Purkinje cell (primary cell): ENCODE measurements at places on chromosomes 2 and 18. TPM values are rescaled to one million over a fixed set of nuclear protein-coding genes. Genes with fewer than 3 reads are reported as not detected.

Gene ANKRD29
- 27.0 and 30.2 TPM in 2 replicates for polyA plus RNA-seq

Gene GKN1
- polyA plus RNA-seq = 2.8 and 5.7 TPM in 2 replicates

Gene ANKRD36C
- polyA plus RNA-seq = 16.7 and 20.4 TPM in 2 replicates

Gene TMEM198
- polyA plus RNA-seq = 0.97 and 0.99 TPM in 2 replicates

Gene TRAK2
- 5.6 and 12.1 TPM in 2 replicates for polyA plus RNA-seq

Gene NEDD4L
- 3.6 and 14.0 TPM in 2 replicates for polyA plus RNA-seq

Gene CAVIN2
- 0.55 TPM in 1 of 2 replicates, not detected in the other for polyA plus RNA-seq

Gene STAT1
- 18.4 and 19.8 TPM in 2 replicates for polyA plus RNA-seq

Gene C2orf74
- polyA plus RNA-seq = 296 and 302 TPM in 2 replicates

Gene NEU4
- polyA plus RNA-seq = not detected in 2 replicates

Gene NFATC1
- polyA plus RNA-seq = 0.17 and 0.91 TPM in 2 replicates

Gene RAB6C
- polyA plus RNA-seq = 2.8 TPM in 1 of 2 replicates, not detected in the other

Gene GKN2
- not detected in 2 replicates for polyA plus RNA-seq

Gene NPAS2
- polyA plus RNA-seq = 1.7 and 2.5 TPM in 2 replicates

Gene NDC80
- 0.39 TPM in 1 of 2 replicates, not detected in the other for polyA plus RNA-seq

Gene XDH
- not detected in 2 replicates for polyA plus RNA-seq

Gene RGPD3
- 0.49 TPM in 1 of 2 replicates, not detected in the other for polyA plus RNA-seq

Gene OBSL1
- 11.5 and 14.0 TPM in 2 replicates for polyA plus RNA-seq

Gene NTSR2
- polyA plus RNA-seq = 1.7 and 3.4 TPM in 2 replicates

Gene IL37
- not detected in 2 replicates for polyA plus RNA-seq

Gene GRP
- not detected in 2 replicates for polyA plus RNA-seq

Gene PMAIP1
- not detected in 2 replicates for polyA plus RNA-seq

Gene CD226
- 0.10 and 1.2 TPM in 2 replicates for polyA plus RNA-seq

Gene OXER1
- not detected in 2 replicates for polyA plus RNA-seq

Gene PROKR1
- not detected in 2 replicates for polyA plus RNA-seq

Gene PAIP2B
- 1.2 and 1.4 TPM in 2 replicates for polyA plus RNA-seq

Gene FASTKD2
- polyA plus RNA-seq = 26.2 and 37.6 TPM in 2 replicates

Gene HOXD4
- polyA plus RNA-seq = not detected in 2 replicates

Gene MYO1B
- polyA plus RNA-seq = 8.6 and 9.1 TPM in 2 replicates

Gene SP3
- polyA plus RNA-seq = 15.2 and 16.9 TPM in 2 replicates

Gene FHL2
- polyA plus RNA-seq = 25.2 TPM in 1 of 2 replicates, not detected in the other

Gene ALKAL2
- polyA plus RNA-seq = not detected in 2 replicates

Gene CRYBA2
- polyA plus RNA-seq = not detected in 2 replicates

Gene RGPD8
- polyA plus RNA-seq = 0.31 and 3.1 TPM in 2 replicates

Gene CEP68
- polyA plus RNA-seq = 9.9 and 12.9 TPM in 2 replicates

Gene MRPL53
- 43.3 and 56.2 TPM in 2 replicates for polyA plus RNA-seq

Gene SCN9A
- 0.07 and 1.1 TPM in 2 replicates for polyA plus RNA-seq

Gene SH3RF3
- 0.19 TPM in 1 of 2 replicates, not detected in the other for polyA plus RNA-seq

Gene UGT1A8
- polyA plus RNA-seq = not detected in 2 replicates

Gene HOXD9
- not detected in 2 replicates for polyA plus RNA-seq

Gene TSN
- polyA plus RNA-seq = 33.7 and 38.7 TPM in 2 replicates

Gene GREB1
- polyA plus RNA-seq = 0.32 and 1.4 TPM in 2 replicates

Gene KIF1A
- polyA plus RNA-seq = 23.0 and 31.6 TPM in 2 replicates

Gene LAMA1
- polyA plus RNA-seq = 0.50 TPM in 1 of 2 replicates, not detected in the other

Gene CGREF1
- polyA plus RNA-seq = 28.9 and 37.0 TPM in 2 replicates

Gene CXCR1
- not detected in 2 replicates for polyA plus RNA-seq

Gene UGP2
- polyA plus RNA-seq = 151 and 154 TPM in 2 replicates

Gene CNDP1
- 2.3 and 4.6 TPM in 2 replicates for polyA plus RNA-seq

Gene CELF4
- polyA plus RNA-seq = 3.8 and 35.4 TPM in 2 replicates

Gene OTOS
- polyA plus RNA-seq = not detected in 2 replicates

Gene ONECUT2
- polyA plus RNA-seq = 2.1 and 2.2 TPM in 2 replicates

Gene AGAP1
- polyA plus RNA-seq = 9.6 and 10.4 TPM in 2 replicates

Gene LRRTM4
- polyA plus RNA-seq = 9.6 and 21.1 TPM in 2 replicates

Gene THSD7B
- polyA plus RNA-seq = 0.41 TPM in 1 of 2 replicates, not detected in the other

Gene CCDC74A
- polyA plus RNA-seq = 0.74 and 0.91 TPM in 2 replicates
